ENCODE measurements at places on chromosomes 12 and 14.

GRCh38 chr12:47822401-47822800, 2.7 kb upstream of the HDAC7 start:
- DNase-seq = no peak

- DNase-seq = no peak
Measured at GRCh38 chr14:23300687-23301223, 1.9 kb downstream of the PPP1R3E start.

- DNase-seq = no peak
Measured at GRCh38 chr12:122979908-122980182, 636 bp upstream of the ARL6IP4 start.

DNA sequence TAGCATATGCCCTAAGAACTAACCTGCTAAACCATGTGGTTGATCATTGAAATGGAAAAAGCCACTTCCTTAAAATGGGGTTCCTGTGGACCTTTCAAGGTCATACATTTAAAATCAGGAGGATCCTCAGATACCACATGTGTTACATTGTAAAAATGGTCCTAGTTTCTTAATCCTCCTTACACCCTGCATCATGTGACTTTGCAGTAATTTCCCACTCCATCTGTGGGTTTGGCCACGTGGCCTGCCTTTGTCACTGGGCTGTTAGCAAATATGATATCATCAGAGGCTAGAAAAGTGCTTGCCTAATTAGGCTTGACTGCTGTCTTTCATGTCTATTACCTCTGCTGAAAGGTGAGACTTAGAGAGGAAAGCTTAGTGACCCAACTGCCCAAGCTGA, 70.7 kb downstream of the CMKLR1 start:
- DNase-seq = no peak

DNA sequence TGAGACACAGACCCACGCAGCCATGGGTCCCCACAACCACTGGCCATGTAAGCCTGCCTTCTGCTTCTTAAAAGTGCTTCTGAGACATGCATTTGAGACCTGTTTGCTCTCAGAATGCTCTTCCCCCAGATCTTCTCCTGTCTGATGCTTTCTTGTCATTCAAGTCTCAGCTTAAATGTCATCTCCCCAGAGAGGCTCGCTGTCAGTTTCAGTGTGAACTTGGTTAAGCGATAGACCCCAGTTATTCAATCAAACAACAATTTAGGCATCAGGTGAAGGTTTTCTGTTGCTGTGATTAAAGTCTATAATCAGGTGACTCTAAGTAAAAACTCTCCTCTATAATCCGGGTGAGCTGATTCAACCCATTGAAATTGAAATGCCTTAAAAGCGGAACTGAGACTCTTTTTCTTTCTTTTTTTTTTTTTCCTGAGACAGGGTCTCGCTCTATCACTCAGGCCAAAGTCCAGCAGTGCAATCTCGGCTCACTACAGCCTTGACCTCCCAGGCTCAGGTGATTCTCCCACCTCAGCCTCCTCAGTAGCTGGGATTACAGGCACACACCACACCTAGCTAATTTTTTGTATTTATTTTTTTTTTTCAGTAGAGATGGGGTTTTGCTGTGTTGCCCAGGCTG, 123.4 kb downstream of the KSR2 start:
- no peak for DNase-seq

DNA sequence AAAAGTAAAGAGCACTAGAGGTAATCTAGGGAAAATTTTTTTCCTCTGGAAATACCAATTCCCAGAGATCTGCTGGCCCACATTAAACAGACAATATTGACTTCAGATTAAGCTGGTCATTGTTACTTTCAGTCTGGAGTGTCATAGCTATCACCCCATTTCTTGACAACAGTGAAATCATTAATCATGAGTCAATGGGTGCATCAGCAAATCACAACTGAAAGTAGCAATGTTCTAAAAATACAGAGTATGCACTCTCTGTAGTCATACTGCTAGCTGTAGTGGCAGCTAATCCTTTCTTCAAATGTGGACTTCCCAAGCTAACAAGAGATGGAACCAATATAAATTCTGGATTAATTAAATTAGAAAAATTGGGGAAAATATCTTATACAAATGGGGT, 129.9 kb downstream of the CPNE8 start:
- no peak for DNase-seq

- no peak for DNase-seq
Measured at GRCh38 chr14:64737391-64738280, 33.4 kb downstream of the PLEKHG3 start.

GRCh38 chr12:98406378-98406777, 109.0 kb upstream of the TMPO start:
- DNase-seq = no peak

DNA sequence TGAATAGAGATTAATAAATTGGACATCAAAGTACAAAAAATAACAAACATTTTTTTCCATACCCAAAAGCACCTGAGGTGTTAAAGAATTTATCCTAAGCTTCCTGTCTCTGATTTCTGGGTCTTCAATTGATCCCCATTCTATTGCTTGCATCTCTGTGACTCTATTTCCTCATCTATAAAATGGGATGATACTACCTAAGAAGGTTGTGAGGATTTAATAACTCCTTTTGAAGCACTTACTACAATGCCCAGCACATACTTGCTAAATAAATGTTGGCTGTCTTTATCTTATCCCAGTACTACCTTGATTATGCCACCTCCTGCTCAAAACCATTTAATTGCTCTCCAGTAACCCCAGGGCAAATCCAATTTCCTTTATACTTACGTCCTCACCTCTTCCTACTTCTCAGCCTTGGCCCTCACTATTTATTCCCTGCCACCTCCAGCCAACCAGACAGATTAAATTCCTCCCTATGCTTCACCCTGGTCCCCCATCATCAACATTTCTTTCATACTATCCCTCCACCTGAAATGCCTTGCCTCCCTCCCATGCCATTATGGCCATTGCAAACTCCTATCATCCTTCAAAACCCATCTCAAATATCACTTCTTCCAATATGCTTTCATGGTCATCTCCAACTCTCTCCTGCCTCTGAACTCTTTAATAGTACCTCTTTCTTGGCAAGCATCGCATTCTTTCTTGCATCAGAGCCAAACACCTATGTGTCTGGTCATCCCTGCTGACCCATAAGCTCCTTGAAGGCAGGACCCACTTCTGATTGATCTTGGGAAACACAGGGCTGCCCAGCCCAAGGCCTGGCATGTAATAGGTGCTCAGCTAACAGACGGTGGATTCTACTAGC, 7.9 kb upstream of the ASIC1 start:
- DNase-seq = no peak

GRCh38 chr14:58787592-58787991, 149.8 kb downstream of the DACT1 start:
- DNase-seq = no peak

GRCh38 chr12:91094032-91094662, 17.1 kb downstream of the LUM start:
- no peak for DNase-seq

- no peak for DNase-seq
Measured at GRCh38 chr14:68028075-68028474, 208.5 kb downstream of the RAD51B start.

DNA sequence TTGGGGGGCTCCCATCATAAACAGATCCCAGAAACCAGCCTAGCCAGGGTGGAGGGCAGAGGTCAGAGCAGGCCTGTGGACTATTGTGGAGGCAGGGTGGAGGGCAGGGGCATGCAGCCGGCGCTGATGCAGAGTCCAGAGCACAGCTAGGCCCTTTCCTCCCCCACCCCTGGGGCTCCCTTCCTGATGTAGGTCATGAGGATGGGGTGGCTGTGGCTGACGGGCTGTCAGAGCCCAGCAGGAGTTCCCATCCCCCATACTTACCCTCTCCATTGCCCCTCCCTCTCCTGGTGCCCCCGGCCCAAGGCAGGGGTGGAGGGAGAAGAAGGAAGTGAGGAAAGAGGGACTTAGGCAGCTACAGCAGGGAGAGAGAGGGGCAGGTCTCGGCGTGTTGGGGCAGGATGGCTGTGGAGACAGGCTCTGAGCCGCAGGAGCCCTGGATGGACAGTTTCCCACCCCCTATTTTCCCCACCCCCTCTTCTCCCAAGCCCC, 5.7 kb upstream of the ZNF385A start:
- no peak for DNase-seq

- no peak for DNase-seq
Measured at GRCh38 chr12:111412007-111412829, 6.5 kb downstream of the SH2B3 start.

GRCh38 chr14:93011141-93011529, 88.2 kb downstream of the CHGA start:
- no peak for DNase-seq

DNA sequence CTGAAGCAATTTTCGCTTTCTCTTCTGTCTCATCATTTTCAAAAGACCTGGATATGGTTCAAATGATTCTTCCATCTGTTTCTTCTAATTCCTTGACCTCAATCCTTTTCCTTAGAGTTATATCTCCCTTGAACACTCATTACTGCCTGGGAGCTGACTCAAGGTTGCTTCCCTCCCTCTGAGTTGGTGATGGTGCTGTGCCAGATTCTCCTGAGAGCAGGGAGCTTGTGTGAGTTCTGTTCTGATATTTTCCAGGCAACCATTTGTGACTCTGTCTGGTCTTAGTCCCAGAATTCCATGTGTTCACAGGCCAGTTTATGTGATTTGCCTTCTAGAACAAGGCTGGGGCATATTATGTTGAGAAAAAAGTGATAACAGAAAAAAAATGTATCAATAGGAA, 505.1 kb upstream of the SYT1 start:
- DNase-seq = no peak

GRCh38 chr12:59675461-59675860, 79.6 kb downstream of the SLC16A7 start:
- no peak for DNase-seq
